Endothelial cell of umbilical vein (primary cell): ENCODE measurements at places on chromosomes 7 and 10. TPM values are rescaled to one million over a fixed set of nuclear protein-coding genes. Genes with fewer than 3 reads are reported as not detected.

GRCh38 chr10:28274475-28274874 is 28.4 kb downstream of the MPP7 start:
- no peak for DNase-seq

DNA sequence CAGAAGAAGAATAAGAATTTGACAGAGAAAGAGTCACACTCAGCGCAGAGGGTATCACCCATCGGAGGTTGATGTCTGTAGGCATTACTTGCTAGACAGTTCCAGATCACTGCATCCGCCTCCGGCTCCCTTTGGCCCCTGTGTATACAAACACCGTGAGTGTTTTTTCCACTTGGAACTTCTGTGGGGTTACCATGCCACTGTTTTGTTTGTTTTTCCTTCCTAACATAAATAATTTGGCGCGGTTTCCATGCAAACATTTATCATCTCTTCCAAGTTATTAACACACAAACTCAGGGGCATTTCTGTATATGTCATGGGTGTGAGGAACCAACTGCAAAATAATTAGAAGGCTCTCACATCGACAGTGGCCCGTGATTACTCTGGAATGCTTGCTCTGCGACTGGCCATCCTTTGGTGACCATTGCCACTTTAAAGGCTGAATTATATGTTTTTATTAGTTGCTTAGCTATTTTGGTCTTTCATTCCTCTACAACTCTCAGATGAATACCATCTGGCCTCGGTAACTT is 612.2 kb upstream of the MKI67 start:
- DNase-seq: no peak

The RBP3 gene
- total RNA-seq: not detected in 2 replicates

The ADAP1 gene
- total RNA-seq: 0.46 and 0.49 TPM in 2 replicates

The PTN gene
- not detected in 2 replicates for total RNA-seq

DNA sequence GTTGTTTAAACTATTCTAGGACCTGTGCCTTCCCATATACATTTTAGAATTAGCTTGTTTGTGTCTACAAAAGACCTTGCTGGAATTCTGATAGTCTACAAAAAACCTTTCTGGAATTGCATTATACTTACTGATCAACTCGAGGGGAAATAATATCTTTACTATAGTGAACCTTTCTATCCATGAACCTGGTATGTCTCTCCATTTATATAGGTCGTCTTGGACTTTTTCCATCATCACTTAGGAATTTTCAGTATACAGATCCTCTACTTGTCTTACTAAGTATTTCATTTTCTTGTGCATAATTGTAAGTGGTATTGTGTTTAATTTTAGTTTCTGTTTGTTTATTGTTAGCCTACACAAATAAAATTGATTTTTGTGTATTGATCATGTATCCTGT is 101.1 kb downstream of the WDFY4 start:
- DNase-seq: no peak

GRCh38 chr10:119539359-119539825 is 3.1 kb downstream of the RGS10 start:
- no peak for DNase-seq

DNA sequence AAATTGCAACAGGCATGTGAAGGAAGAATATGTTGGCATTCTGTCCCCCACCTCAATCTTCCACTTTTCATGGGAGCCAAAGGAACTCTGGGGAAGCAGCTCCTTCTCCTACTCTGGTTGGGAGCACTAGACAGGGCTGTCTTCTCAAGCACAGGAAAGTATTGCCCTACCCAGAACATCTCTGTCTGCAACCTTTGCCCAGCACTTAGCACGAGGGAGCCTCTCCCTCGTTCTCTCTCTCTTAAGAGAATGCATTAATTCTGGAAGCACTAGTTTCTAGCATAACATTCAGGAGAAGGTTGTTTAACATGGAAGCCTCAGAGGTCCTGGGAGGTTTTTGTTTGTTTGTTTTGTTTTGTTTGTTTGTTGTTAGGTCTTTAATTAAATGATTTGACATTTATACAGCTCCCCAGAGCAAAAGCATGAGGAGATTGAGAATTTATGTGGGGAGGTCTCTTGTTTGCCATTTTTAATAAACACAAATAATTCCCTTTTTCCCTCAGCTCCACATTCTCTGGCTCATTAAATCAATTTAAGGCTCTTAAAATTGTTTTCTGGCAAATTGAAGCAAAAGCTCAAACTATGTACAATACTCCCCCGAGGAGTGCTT is 240.6 kb downstream of the TRIL start:
- no peak for DNase-seq

- DNase-seq: no peak
These were observed 28.9 kb downstream of the PHYH start for GRCh38 chr10:13270877-13271551.

GRCh38 chr10:87523731-87524130 is 19.0 kb downstream of the MINPP1 start:
- no peak for DNase-seq

GRCh38 chr10:80410122-80410521 is 1.8 kb downstream of the PRXL2A start:
- peak; percentile 64 for DNase-seq

DNA sequence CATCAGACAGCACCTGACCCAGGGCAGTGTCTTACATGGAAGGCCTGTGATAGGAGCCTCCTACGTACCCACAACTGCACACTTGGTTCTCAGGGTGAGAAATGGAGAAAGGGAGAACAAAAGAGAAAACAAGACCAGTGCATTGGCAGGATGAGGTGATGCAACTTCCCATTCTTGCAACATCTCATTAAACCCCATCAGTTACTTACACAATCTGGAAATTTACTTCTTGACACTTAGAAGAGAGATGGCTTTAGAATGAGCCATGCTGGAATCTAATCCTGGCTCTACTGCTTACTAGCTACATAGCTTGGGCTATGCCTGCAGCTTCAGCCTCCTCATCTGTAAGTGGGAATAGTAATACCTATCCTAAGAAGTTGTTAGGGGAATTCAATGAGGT is 391.7 kb downstream of the KCNMA1 start:
- DNase-seq: no peak

The AKR1C3 gene
- 4.8 and 32.2 TPM in 2 replicates for total RNA-seq

The INA gene
- total RNA-seq: 0.39 and 0.40 TPM in 2 replicates

- DNase-seq: no peak
These were observed 13.9 kb upstream of the ANTXRL start for GRCh38 chr10:46272863-46273415.

GRCh38 chr7:91358303-91358702 is 94.1 kb downstream of the FZD1 start:
- DNase-seq: no peak

DNA sequence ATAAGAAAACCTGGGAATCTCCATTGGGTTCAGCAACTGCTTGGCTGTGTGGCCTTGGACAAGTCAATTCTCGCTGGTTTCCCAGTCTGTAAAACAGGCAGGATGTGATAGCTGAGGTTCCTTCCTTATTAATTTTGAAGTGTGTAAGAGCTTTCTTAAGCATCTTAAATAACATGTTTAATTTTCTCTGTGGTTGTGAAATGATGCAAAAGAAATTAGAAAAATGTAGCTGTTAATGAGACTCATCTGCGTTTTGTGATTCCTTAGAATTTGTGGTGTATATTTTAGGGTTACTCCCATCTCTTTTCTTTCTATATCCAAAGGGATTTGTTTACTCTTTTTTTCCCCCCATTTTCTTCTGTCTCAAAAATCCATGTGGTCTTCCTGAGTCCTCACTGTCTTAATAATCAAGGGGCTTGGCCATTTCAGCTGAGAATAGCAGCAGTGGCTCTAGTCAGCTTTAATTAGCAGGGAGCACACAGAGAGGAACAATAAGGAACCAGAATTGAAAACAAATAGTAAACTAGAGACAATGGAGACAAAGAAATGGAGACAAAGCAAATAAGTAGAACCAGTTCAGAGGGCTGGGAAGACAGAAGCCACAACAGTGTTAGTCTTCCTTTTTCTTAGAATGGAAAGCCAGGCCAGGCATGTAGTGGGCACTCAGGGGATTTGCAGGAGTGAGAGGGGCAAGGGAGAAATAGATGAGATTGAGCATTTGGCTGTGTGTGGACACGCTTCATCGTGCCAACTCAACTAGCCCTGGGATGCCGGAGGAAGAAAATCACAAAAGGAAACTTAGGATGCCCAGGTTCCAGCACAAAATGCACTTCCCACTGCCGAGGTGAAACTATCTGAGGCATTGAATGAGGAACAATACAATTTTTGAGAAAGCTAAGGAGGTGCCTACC is 93.9 kb downstream of the CHN2 start:
- no peak for DNase-seq

GRCh38 chr10:104415526-104416165 is 62.0 kb downstream of the CFAP58 start:
- no peak for DNase-seq

- no peak for DNase-seq
These were observed 104.4 kb upstream of the FGFR2 start for GRCh38 chr10:121702351-121703320.

The METTL27 gene
- total RNA-seq: 1.2 and 10.8 TPM in 2 replicates
